ENCODE measurements at places on chromosomes 1 and 21. TPM values are rescaled to one million over a fixed set of nuclear protein-coding genes. Genes with fewer than 3 reads are reported as not detected.
A peak's percentile ranks its signal among the peaks of the same experiment; 100 is the strongest.

DNA sequence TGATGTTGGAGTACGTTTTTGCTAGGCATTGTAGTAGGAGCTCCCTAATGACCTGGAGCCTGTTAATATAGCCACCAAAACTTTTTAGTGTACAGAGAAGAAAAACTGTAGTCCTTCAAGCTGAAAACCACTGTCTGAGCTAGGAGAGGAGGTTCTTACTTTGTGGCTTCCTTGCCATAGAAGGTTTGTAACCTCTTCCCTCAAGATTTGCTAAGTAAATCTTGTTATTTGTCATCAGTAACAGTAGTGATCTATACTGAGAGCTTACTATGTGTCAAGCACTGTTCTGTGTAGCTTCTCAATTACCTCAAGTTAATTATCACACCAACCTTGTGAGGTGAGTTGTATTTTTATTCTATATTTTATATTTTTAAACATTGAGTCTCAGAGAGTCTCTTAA, 21.2 kb upstream of the LRRC8C start:
- no peak overlapping the region for H3K4me3 ChIP-seq
- H3K27ac ChIP-seq: no peak overlapping the region
- H3K27me3 ChIP-seq: no peaks in the 10 kb centered on the region
- no peaks in the 10 kb centered on the region for H3K4me1 ChIP-seq
- no peaks in the 10 kb centered on the region for H3K36me3 ChIP-seq

DNA sequence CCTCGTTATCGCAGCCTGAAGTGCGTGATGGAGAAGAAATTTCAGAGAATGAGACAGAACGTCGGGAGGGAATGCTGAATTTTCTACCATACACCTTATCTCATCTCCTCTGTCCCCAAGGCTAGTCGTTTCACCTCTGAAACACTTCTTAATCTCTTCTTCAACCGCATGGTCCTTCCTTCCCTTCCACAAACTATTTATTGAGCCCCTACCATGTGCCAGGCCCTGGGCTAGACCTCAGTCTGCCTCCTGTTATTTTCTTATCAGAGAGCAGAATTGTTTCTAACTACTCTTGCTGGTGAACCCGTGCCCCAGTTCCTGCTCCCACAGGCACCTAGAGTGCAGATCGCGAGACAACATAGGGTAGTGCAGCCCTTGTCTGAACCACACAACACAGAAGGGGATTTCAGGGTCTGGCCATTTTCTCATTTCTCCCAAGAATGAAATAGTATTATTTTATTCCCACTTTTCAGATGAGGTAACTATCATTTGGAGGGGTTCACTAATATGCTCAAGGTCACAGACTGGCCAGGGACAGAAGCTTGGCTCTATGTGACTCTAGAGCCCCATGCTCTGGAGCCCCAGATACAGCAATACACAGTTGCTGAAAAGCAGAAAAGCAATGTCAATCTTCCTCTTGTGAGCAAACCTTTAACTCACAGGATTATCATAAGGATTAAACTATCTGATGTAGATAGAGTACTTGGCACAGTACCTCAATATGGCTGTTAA, 598 bp upstream of the ADIPOR1 start:
- H3K36me3 ChIP-seq: no peaks in the 10 kb centered on the region
- no peaks in the 10 kb centered on the region for H3K27me3 ChIP-seq
- DNase-seq: no peak
- H3K4me3 ChIP-seq: peak overlapping the region; percentile 100
- H3K4me1 ChIP-seq: peaks cover 20% of the 10 kb centered on the region
- no peak overlapping the region for H3K27ac ChIP-seq

- no peaks in the 10 kb centered on the region for H3K4me1 ChIP-seq
- H3K36me3 ChIP-seq: no peaks in the 10 kb centered on the region
- no peak overlapping the region for H3K27ac ChIP-seq
- H3K4me3 ChIP-seq: no peak overlapping the region
Observed at GRCh38 chr1:13807209-13807608, 107.2 kb downstream of the PRDM2 start.

- no peak for DNase-seq
- no peaks in the 10 kb centered on the region for H3K36me3 ChIP-seq
- no peak overlapping the region for H3K27ac ChIP-seq
- H3K4me3 ChIP-seq: no peak overlapping the region
- no peaks in the 10 kb centered on the region for H3K27me3 ChIP-seq
- H3K4me1 ChIP-seq: no peaks in the 10 kb centered on the region
Observed at GRCh38 chr1:221761354-221762002, 19.6 kb upstream of the DUSP10 start.

- no peak overlapping the region for H3K27ac ChIP-seq
- no peak overlapping the region for H3K4me3 ChIP-seq
- no peaks in the 10 kb centered on the region for H3K27me3 ChIP-seq
Observed at GRCh38 chr1:14866911-14867612, 268.6 kb downstream of the KAZN start.

DNA sequence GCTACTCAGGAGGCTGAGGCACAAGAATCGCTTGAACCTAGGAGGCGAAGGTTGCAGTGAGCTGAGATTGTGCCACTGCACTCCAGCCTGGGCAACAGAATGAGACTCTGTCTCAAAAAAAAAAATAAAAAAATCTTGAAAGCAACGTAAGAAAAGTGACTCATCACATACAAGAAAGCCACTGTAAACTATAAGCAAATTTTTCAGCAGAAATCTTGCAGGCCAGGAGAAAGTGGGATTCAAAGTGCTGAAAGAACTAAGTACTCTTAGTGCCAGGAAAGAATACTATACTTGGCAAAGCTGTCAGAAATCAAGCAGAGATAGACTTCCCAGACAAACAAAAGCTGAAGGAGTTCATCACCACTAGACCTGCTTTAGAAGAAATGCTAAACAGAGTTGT, 4.4 kb upstream of the HMGN1 start:
- H3K27ac ChIP-seq: no peak overlapping the region
- H3K36me3 ChIP-seq: no peaks in the 10 kb centered on the region
- H3K27me3 ChIP-seq: no peaks in the 10 kb centered on the region

DNA sequence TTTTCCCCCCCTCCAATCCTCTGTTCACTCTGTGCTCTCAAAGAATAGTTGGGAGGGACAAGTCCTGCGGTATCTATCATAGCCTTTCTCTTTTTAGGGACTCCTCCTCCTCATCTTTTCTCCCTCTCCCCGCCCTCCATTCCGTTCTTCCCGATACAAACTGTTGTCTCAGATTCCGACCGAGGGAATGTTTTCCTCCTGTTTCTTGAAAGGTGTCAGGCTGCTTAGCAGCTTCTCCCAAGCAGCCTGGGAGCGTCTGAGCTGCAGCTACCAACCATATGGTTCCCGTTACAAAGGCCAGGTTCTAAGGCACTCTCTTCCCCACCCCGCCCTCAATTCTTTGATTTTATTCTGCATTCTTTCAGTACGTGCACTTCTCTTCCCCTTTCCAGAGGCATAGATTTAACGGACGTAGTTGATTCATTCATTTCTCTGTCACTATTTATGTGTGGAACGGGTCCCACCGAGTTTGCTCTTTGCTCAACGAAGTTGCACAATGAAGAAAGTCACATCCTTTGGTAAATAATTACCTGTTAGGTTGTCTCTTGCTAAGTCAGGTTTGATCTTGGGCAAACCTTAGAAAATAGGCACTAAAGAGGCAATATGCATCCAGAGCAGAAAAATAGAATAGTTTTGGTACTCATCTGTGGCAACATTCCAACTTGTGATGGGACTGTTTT, 2.8 kb downstream of the ADGRL2 start:
- peak; percentile 57 for DNase-seq
- H3K36me3 ChIP-seq: no peaks in the 10 kb centered on the region
- no peaks in the 10 kb centered on the region for H3K4me1 ChIP-seq
- H3K27me3 ChIP-seq: no peaks in the 10 kb centered on the region
- H3K4me3 ChIP-seq: peak overlapping the region; percentile 78
- H3K27ac ChIP-seq: peak overlapping the region; percentile 92

DNA sequence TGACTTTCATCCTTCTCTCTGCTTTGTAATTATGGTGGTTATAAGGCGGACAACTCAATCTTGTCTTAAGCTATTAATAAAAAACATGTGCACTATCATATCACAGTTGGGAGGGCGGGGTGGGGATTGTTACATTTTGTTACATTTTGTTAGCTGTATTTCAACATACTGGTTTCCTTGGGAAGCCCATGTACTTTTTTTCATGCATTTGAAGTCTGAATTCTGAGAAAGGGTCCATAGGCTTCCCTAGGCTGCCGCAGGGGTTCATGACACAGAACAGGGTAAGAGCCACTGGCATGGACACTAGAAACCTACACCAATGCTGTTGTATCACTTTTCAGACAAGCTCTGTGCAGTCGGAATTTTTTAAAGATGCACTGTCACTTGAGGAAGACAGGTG, 178.8 kb downstream of the ETS2 start:
- no peaks in the 10 kb centered on the region for H3K36me3 ChIP-seq
- H3K27ac ChIP-seq: peak overlapping the region; percentile 23
- no peaks in the 10 kb centered on the region for H3K27me3 ChIP-seq
- no peaks in the 10 kb centered on the region for H3K4me1 ChIP-seq

DNA sequence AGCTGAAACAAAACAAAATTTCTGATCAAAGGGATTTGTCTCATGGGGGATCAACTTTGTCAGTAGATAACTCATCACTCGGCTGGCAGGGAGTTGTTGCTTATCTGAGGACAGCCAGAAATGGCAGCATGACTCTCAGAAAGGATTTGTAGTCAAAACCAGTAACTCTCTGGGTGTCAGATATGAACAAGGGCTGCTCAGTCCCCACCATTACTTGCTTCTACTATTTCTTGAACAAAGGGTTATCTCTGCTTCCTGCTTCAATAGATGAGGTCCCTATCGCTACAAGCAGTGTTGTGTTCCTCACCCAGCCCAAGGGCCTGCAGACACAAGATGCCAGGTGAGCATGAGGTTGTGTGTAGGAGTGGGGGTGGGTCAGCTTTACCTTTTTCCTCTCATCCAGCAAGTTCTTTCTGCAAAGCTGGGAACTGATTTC, 116.2 kb downstream of the PTBP2 start:
- H3K27me3 ChIP-seq: no peaks in the 10 kb centered on the region
- no peak for DNase-seq
- H3K4me1 ChIP-seq: no peaks in the 10 kb centered on the region
- no peak overlapping the region for H3K4me3 ChIP-seq

- H3K27ac ChIP-seq: no peak overlapping the region
- H3K4me3 ChIP-seq: no peak overlapping the region
- peaks cover 4% of the 10 kb centered on the region for H3K4me1 ChIP-seq
- DNase-seq: no peak
- H3K36me3 ChIP-seq: no peaks in the 10 kb centered on the region
Observed at GRCh38 chr1:157154291-157154690, 16.1 kb upstream of the ETV3 start.

DNA sequence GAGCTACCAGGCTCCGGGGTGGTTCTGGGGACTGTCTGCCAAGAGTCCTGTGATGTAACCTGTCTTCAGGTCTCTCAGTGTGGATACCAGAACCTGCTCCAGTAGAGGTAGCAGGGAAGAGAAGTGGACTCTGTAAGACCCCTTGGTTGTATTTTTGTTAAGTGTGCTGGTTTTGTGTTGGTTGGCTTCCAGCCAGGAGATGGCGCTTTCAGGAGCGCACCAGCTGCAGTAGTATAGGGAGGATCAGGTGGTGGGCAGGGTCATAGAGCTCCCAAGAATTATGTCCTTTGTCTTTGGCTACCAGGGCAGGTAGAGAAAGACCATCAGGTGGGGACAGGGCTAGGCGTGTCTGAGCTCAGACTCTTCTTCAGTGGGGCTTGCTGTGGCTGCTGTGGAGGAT, 1147.2 kb upstream of the ADGRL4 start:
- H3K4me1 ChIP-seq: no peaks in the 10 kb centered on the region
- no peak overlapping the region for H3K27ac ChIP-seq
- DNase-seq: no peak

DNA sequence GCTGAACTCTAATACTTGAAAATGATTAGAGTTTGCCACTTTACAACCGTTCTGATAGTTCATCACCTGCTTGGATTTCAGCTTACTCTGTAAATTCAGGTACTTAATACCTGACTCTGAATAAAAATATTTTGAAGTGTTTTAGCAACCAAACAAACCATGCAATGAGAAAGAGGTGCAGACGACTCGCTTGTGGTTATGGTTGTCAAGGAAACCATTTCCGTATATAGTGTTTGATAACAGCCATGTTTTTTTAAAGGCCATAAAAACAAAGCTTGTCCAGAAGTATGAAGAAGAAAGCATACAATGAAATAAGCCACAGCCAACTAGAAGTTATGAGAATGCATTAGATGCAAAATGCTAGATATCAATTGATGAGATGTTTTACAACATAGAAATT, 167.2 kb upstream of the HMCN1 start:
- H3K4me3 ChIP-seq: no peak overlapping the region
- H3K4me1 ChIP-seq: no peaks in the 10 kb centered on the region
- no peaks in the 10 kb centered on the region for H3K36me3 ChIP-seq

DNA sequence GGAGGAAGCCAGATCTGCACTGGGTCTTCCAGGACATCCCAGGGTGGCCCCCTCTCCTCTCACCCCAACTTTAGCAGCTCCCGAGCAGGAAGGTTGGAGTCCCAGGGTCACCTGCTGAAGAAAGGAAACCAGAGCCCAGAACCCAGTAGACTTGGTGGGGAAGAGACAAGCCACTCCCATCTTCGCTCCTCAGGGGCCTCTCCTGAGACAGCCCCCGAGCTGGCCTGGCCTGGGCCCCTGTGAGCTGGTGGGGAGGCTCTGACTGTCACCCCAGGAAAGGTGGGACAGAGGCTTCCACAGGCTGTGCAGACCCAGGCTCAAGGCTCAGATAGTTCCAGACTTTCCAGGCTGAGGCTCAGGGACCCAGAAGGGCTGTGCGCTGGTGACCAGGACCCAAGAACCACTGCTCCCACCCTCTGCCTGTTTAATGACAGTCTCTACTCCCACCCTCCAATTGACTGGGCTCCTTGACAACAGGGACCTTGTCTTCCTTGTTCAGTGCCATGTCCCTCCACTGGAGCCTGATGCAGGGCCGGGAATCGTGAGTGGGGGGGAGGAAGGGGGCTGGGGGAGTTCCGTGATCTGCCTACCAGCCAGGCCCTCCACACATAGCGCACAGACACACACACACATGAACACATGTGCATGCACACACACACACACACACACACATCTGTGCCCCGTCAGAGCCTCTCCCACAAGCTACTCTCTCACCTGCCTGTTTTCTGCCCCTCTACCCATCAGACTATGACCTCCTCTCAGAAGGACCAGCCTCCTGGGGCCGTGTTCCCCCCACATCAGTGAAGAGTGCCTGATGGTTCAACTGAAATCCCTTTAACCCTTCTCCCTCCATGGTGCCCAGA, 401.2 kb downstream of the MATN1 start:
- no peak overlapping the region for H3K27ac ChIP-seq
- no peak overlapping the region for H3K4me3 ChIP-seq
- H3K4me1 ChIP-seq: no peaks in the 10 kb centered on the region
- no peak for DNase-seq

- DNase-seq: no peak
- H3K27me3 ChIP-seq: no peaks in the 10 kb centered on the region
- H3K27ac ChIP-seq: no peak overlapping the region
- no peaks in the 10 kb centered on the region for H3K36me3 ChIP-seq
- no peak overlapping the region for H3K4me3 ChIP-seq
- H3K4me1 ChIP-seq: no peaks in the 10 kb centered on the region
Observed at GRCh38 chr1:233675893-233676292, 62.0 kb downstream of the KCNK1 start.

The PWP2 gene
- total RNA-seq: 0.93 TPM

The FLG gene
- total RNA-seq: not detected

Measured in right lobe of liver (tissue), 6 donors.